Skeletal muscle cell (primary cell): ENCODE measurements at places on chromosomes 7 and 10.

DNA sequence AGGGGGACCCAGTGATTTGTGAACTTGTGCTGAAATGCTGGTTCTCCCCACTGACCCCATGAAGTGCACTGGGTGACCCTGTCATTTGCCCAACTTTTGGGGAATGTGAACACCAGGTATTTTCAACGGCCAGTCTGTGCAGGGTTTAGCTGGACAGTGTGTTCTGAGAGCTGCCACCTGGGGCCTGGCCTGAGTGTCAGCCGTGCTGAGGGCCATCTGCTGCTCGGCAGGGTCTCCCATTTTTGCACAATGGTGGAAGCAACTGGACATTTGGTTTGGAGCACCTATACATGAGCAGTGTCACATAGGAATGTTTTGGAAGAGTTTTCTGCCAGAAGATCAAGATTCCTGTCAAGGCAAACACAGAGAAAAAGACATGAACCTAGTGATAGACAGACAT is 5.2 kb downstream of the CHN2 start:
- DNase-seq: no peak

DNA sequence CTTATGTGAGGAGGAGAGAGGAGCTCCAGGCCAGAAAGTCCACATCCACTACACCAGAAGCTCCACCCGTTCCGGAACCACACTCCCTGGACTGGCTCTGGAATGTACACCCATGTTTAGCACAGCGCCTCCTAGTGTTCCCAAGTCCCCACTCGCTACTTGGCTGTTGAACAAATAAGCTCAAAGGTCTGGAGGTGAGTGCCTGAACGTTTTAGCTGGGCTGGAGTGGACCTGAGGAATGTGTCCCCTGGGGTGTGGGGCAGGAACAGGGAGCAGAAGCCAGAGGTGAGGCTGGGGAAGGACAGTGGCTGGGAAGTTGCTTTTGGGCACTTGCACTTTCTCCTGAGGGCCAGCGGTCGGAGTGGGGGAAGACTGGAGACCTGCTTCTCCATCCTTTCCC is 164.1 kb upstream of the CDCA7L start:
- no peak for DNase-seq

DNA sequence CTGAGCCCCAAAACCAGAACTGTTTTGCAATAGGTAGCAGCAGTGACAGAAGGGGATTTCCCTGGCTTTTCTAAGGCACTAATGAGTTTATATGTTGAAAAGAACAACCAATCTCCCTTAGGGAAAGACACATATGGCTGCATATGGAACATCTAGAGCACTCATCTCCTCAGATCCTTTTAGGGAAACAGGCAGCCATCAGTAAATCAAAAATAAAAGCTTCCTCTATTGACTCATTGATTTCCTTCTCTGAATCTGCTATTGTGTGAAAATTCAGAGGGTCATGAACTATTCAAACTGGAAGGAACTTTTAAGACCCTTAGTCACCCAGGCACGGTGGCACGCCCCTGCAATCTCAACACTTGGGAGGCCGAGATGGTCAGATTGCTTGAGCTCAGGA is 110.9 kb upstream of the NANOS1 start:
- DNase-seq: no peak

DNA sequence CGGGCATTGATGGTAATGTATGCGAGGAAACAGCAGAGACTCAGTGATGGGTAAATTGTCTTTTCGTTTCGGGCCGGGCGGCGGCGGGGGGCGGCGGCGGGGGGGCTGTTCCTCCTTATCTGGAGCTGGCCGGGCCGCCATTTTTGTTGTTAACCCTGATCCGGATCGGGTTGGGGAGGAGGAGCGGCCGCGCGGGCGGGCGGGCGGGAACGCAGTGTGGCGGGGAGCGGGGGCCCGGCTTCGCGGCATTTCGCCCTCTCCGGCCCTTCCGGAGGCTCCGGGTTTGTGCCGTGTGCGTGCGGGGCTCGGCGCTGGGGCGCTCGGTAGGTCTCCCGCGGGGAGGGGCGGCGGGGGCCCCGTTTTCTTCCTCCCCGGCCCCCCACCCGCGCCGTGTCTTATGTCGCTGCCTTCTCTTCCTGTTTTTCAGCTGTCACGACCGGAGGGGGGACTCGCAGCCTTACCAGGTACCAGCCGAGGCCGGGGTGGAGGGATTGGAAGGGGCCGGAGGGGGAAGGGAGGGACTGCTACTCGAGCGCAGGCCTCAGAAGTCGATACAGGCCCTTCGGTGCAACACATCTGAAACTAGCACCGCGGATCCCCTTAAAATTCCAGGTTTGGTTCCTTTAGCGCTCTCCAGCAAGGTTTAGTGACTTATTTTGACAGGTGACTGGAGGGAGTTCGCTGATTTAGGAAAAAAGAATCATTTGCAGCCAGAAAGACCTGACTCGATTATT is 820 bp downstream of the WAC start:
- DNase-seq: peak; percentile 4

DNA sequence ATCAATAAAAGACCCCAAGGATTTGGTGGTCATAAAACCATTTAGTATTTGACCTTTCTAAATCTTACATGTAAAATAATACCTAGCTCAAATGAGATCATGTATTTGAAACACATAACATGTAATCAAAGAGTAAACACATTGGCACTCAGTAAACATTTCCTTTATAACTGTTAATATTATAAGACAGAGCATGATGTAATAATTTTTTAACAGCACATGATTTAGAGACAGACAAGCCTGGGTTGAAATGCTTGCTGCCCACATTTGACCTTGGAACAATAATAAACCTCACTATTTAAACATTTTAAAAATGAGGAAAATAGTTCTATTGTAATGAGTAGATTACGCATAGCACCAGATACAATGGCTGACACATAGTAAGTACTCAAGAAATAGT is 105.2 kb upstream of the GPR141 start:
- no peak for DNase-seq

DNA sequence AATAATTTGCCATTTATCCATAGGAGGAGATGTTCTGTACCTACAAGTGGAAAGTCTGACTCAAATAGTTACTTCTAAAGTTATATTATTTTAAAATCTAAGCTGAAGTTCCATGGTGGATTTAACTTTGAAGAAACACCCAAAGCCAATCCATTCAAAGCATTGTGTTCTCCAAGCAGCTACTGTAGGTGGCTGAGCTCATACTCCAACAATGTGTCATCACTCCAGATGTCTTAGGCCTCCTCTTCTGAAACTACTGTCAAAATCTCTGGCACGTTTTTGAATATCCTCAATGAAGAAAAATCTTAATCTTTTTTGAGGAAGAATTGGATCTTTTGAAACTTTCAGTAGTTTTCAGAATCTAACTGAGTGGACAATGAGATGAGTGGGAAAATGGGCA is 169.1 kb downstream of the PTEN start:
- peak; percentile 54 for DNase-seq

GRCh38 chr10:19500959-19501358 is 315.3 kb upstream of the PLXDC2 start:
- no peak for DNase-seq

GRCh38 chr7:20218279-20218678 is 1.1 kb upstream of the MACC1 start:
- DNase-seq: no peak

DNA sequence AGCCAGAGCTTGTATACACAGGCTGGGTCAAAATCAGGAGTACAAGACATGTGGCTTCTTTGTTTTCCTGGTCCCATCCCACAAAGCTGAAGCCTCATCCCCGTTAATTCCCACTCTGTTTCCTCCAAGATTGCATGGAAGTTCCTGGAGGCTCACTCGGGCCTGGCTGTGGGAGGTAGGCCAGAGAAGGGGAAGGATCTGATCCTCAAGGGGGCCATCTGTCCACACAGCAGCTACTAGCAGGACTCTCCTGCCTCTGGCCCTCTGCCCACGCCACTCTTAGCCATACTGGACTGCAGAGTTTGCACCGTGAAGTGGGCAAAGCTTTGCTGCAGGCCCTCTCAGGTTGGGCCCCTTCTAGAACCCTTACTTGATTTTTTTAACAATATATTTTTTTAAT is 160.6 kb downstream of the FGFR2 start:
- DNase-seq: no peak

DNA sequence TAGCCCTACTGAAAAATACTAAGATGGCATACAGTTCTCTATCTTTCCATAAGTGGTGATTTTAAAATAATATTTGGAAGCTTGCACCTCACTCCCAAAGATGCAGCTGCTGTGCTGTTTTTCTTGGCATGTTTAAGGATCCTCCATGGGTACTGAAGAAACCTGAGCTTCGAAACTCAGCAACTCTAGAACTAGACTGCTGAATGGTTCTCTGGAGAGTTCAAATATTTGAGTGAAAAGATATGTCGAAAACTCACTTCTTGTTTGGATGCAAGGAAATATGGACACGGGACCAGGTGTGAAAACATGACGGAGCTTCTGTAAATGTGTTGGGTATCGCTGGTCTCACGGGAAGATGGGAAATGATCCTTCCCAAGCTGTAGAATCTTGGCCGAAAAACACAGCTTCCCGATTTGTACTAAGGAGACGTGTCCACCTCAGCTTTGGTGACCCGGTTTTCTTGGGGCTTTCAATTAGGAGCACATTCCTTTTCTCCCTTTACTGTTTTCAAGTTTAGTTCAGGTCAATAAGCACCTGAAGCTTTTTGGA is 543.8 kb upstream of the NRP1 start:
- peak; percentile 88 for DNase-seq

DNA sequence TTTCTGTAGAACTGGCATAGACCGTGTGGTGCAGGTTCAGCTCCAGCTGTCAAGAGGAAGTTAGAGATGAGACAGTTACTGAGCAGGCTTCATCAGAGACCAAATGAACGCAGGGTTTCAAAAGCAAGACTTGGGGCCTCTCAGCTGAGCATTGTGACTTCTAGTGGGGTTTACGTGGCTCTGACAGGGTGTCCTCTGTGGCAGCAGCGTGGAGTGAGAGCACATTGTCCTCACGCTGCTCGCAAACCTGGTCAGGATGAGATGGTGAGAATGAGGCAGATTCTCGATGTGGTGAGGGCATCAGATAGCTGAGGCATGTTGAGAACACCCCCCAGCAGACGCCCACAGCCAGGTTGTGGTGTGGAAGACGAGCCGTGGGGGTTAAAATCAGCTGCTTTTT is 126.0 kb downstream of the DNAJB6 start:
- no peak for DNase-seq

DNA sequence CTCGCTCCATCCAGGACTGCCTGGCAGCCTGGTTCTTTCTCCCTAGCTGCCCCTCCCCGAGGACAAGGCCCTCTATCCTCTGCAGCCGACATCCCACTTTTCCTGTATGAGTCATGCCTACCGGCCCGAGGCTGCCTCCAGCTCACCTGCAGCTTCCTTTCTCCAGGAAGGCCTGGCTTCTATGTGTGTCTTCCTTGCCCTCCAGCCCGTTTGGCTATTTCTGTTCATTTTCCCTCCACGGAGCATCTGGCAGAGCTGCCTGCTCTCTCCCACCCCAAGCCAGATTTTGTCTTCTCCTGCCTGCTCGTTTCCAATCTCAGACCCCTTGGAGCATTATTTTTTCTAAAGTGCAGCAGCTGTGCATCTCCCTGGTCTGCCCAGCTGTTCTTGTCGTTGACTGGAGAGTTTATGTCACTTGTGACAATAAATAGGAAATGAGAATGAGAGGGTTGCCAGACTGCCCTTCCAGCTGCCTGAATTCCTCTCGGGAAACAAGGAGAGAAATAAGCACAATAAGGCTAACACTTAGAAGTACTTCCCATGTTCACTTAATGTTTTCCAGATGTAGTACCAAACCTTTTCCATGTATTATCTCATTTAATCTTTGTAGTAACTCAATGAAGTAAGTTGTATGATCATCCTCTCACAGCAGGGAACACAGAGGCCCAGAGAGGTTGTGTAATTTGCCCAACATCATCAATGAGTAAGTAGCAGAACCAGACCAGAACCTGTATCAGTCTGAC is 19.7 kb downstream of the UBTD1 start:
- DNase-seq: no peak

DNA sequence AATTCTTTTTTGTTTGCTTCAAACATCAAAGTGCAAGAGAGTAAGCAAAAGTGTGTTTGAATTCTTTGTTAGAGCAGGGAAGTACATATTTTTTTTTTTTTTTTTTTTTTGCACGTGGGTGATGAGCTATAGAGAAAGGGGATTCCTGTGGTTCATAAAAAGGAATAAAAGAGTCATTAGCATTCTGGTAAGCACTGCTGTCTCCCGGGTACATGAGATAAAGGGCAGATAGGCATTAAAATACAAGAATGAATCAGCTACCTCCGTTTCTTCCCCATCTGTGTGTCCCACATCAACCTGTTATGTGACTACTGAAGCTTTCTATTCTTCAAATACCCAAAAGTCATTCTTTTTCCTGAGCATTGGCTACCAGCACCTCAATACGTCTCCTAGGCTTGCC is 102.4 kb upstream of the SEMA3D start:
- no peak for DNase-seq

GRCh38 chr10:78663721-78664120 is 405.0 kb upstream of the ZMIZ1 start:
- no peak for DNase-seq

- no peak for DNase-seq
Measured at GRCh38 chr10:17479822-17480221, 25.4 kb upstream of the ST8SIA6 start.

- DNase-seq: peak; percentile 29
Measured at GRCh38 chr7:103704701-103705100, 258.7 kb upstream of the SLC26A5 start.

DNA sequence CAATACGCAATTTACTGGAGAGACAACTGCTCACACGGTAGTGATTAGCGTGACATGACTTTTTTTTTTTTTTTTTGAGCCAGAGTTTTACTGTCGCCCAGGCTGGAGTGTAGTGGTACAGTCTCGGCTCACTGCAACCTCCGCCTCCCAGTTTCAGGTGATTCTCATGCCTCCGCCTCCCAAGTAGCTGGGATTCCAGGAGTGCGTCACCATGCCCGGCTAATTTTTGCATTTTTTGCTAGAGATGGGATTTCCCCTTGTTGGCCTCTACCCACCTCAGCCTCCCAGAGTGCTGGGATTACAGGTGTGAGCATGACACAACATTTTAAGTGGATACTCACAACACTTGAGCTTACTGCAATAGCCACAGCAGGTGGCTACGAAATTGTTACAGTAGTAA is 11.9 kb downstream of the ARL4A start:
- DNase-seq: no peak

GRCh38 chr7:30584415-30584814 is 10.3 kb upstream of the GARS1 start:
- no peak for DNase-seq
